ENCODE measurements at places on chromosomes 7 and 10.
A peak's percentile ranks its signal among the peaks of the same experiment; 100 is the strongest.

- no peak for DNase-seq
These were observed 81.4 kb upstream of the IL6 start for GRCh38 chr7:22645418-22646181.

DNA sequence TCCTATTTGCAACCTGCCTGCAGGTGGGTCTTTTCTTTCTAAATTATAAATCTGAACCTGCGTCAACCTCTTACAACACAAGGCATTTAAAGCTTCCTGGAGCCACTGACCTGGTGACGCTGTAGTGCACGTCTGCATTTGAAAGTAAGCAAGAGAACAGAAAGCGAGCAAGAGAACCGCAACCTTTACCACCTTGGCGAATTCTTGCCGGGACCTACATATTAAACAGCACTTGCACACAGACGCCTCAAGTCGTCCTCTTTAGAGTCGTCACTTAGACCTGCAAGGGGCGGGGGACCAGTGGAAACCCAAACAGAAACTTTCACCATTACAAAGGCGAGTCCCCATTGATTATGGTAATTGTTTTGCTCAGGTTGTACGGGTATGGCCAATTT, 9.5 kb downstream of the GLI3 start:
- DNase-seq: no peak

- DNase-seq: no peak
These were observed 62.9 kb upstream of the DOCK1 start for GRCh38 chr10:126842356-126842755.

DNA sequence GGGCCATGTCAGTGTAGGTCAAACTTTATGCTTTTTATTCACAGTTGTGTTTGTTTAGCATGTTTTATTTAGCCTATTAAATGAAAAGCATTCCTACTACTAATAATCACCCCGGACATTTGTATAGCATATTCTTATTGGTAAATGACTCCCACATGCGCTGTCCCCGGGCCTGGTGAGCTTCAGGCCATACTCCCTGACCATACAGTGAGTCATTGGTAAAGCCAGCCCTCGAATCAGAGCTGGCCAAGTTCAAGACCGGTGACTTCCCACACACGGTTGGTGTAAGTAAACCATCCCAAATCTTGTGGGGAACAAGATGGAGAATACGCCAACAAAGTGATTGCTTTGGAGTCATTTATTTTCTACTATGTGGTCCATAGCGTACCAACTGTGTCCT, 238.7 kb upstream of the TCF7L2 start:
- no peak for DNase-seq

- DNase-seq: no peak
These were observed 14.7 kb downstream of the KCNMA1 start for GRCh38 chr10:77622889-77623291.

- no peak for DNase-seq
These were observed 14.8 kb downstream of the TPK1 start for GRCh38 chr7:144821067-144821466.

DNA sequence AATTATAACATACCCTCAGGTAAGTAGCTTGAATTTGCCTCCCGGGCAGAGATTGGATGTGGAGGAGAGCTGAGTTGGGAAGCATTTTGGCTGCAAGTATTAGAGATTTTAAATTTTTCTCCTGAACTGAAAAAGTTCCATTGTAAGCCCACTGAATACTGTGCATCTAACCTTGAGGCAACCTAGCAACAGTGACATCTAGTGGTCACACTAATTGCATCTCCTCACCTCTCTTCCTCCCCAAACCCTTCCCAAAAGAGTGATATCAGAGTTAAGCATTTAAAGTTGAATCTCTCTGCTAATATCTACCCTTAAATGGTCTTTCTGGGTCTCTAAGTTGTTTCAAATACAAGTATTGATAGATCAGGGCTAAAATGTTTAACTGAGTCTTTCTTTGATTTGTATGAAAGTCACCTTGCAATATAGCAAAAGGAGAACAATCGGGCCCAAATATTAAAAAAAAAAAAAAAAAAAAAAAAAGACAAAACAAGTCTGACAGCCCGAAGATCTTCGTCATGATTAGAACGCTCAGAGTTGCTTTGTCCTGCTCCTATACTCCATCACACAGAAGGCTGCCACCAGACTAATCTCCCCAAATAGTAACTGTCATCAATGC, 40.4 kb upstream of the DLX5 start:
- peak; percentile 56 for DNase-seq

GRCh38 chr10:86959737-86960002, 1.3 kb downstream of the SNCG start:
- DNase-seq: no peak

DNA sequence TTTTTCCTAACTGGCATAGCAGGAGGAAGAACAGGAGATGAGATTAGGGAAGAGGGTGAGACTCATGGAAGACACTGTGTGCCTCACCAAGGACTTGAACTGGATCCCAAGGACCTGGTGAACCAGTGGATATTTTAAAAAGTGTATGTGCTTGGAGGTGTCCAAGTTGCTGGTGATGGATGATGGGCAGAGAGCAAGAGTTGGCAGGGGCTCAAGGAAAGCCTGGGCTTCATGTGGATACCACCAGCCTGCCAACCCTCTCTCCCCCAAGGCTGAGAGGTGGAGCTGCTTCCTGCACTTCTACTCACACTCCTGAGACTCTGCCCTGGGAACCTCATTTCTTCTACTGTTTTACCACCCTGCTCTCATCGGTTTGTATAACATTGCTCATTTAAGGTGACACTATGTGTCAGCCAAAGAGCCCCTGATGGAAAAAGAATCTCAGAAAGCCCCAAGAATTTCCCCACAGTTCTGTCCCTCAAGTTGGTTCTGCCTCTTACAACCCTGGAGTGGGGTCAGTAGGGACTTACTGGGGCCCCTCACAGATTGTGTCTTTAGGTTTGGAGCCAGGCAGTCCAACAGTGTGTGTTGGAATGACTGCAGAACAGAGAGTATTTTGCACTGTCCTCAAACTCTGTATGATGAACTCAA, 56.2 kb upstream of the PDCD4 start:
- DNase-seq: no peak

DNA sequence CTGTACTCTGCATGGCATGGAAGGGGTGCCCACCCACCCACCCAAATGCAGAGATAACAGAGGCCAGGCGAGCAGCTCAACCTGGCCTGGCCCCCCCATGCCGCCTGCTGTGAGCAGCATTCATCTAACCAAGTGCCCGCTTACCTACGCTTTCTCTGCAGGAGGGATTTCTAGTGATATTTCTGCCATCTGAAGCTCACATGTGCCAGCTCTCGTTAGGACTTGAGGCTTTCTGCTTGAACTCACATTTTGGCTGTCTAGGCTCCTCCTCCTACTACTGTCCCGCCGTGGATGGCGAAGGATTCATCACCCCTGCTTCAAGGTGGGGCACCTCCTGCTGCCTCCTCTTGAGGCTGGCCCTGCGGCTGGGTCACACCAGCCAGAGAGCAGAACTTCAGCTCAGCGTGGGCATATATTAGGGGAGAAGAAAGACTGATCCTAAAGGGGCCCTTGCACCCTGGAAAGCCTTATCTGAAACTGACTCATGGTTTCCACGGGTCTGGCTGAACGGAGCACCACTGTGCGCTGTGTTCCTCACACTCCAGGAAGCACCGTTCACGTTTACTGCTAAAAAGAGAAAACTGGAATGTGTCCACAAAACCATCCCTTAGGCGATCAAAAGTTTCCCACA, 45.5 kb downstream of the CTBP2 start:
- DNase-seq: no peak
